Endodermal cell (in vitro differentiated cells): ENCODE measurements at places on chromosomes 6 and 20. TPM values are rescaled to one million over a fixed set of nuclear protein-coding genes. Genes with fewer than 3 reads are reported as not detected.

The TFAP2C gene
- total RNA-seq: 0.31 to 2.2 TPM (median 0.46 TPM) in 3 replicates

The SYCP2L gene
- 6.0 to 12.4 TPM (median 10.9 TPM) in 3 replicates for total RNA-seq

- DNase-seq: peak; percentile 64
Measured at GRCh38 chr20:33874129-33874528, 63.0 kb downstream of the CHMP4B start.

- DNase-seq: no peak
Measured at GRCh38 chr6:41462033-41462432, 84.1 kb upstream of the FOXP4 start.

GRCh38 chr6:431504-431903, 40.0 kb downstream of the IRF4 start:
- DNase-seq: no peak
